ENCODE measurements at places on chromosomes 5 and 9.

DNA sequence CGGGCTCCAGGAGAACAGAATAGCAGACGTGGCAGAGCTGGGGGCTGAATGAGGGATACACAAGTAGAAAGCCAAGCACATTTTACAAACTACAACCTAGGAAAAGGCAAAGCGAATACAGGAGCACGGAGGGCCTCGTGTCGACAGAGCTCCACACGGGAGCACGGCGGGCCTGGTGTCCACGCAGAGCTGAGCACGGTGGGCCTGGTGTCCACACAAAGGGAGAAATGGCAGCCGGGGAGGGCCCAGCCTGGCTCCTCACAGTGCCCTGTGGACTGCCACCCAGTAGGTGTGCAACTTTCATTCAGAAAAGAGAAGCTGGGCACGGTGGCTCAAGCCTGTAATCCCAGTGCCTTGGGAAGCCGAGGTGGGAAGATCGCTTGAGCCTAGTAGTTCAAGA, 3.4 kb upstream of the INPP5E start:
- DNase-seq, result no peak

GRCh38 chr9:134314039-134314949, 12.0 kb upstream of the RXRA start:
- DNase-seq, result no peak

GRCh38 chr5:53257806-53258373, 148.3 kb upstream of the MOCS2 start:
- DNase-seq, result peak; percentile 78

GRCh38 chr5:435156-435790, 7.7 kb upstream of the EXOC3 start:
- DNase-seq, result peak; percentile 42

DNA sequence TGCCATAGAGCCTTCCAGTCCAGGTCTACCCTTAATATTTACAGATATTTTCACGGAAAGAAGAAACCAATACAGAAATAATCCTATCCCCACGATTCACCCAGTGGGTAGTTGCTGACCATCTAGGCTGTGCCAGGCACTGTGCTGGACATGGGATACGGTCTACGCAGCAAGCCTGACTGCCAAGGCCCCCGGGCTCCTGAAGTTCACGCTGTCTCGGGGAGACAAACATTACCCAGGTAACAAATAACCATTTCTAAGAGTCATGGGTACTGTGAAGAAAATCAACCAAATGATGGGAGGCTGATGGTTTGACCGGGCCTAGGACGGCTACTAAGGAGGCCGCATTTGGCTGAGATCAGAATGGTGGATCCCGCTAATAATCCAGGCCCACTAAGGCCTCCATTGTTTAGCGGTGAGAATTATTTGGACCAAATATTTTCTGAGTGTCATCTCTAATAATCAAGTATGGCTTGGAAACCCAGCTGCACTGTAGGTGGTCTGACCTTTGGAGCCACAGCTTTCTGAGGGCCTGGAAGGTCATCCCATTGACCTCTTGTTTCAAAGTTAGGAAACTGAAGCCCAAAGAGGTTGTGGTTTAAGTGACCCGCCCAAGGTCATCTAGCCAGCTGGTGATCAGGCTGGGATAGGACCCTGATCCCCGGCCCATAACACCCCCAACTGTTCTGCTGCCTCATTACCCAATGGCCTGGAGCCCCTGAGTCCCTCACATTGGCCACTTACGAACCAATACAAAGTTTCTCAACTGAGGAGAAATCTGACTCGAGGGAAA, 82.4 kb downstream of the AK8 start:
- DNase-seq, result no peak

DNA sequence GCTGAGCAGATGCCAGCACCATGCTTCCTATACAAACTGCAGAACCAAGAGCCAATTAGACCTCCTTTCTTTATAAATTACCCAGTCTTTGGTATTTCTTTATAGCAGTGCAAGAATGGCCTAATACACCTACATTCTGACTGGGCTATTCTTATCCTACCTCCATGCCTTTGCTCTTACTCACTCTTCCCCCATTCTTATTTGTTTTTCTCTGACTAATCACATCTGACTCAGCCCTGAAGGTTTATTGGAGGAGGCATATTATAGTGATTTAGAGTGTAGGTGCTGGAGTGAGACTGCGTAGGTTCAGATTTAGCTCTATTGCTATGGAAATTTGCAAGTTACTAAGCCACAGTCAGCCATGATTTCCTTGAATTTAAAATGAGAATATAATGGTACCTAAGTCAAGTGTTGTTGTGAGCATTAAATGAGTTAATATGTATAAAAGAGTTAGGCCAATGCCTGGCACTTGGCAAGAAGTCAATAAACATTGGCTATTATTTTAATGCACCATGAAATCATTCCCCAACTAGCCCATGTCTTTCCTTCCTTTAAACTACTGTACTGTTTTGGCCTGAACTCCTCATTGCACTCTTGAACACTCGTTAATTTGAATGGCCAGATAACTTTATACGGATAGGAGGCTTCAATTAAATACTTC, 531.2 kb upstream of the ZNF608 start:
- DNase-seq, result no peak

DNA sequence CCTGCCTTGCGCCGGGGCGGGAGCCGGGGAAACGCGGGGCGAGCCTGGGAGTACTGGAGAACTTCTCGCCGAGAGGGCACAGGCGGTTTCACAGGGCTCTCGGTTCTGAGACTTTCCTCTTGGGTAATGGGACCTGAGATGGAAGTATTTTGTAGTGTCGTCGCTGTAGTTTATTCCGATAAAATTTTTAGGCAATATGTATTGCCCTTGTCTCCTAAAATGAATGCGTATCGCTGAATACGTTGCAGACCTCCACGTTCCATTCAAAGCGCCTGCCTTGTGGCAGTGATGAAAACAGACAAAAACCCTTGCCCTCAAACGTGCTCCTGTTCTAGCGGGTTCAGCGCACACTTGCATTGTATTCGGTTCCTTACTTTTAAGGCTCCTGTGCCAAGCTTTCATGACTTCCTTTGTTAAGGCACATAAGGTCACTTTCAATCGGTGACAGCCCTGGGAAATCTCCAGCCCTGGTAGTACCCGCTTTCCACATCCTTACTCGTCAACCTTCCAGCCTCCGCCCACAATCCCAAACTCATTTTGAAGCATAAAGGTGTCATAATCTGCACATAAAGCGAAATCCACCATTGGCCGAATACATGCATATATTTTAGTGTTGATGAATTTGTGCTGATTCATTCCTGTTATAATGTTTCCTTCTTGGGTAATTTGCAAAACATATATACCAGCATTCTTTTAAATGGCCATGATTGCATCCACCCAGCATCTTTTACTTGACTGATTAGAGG, 694 bp downstream of the RMI1 start:
- no peak for DNase-seq

- DNase-seq, result no peak
Measured at GRCh38 chr5:124772457-124773200, 26.2 kb upstream of the ZNF608 start.

DNA sequence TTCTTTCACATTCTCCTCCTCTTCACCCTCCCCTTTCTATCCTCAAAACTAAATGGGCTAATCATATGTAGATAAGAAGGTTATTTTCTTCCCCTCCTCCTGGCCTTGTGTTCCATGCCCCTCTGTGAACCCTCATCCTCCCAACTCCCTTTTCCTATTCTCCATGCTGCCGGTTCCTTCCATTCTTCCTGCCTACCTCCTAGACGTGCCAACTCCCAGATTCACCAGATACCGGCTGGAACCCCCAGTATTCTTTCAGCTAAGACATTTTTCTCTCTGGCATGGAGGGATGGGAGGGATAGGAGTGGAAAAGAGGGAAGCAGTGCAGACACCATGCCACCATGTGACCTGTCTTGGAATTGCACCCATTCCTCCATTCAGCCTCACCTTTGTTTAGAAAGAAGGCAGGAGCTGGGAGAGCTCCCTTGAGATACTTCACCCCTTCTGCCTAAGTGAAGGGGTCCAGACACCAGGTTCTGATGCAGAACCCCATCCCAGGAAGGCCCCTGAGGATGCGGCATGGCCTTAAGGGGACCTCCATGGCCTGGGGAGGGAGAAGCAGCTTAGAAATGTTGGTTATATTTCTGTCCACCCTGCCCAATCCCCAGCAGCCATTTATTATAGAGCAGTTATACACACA, 4.8 kb downstream of the DNAJB5 start:
- DNase-seq, result peak; percentile 27

DNA sequence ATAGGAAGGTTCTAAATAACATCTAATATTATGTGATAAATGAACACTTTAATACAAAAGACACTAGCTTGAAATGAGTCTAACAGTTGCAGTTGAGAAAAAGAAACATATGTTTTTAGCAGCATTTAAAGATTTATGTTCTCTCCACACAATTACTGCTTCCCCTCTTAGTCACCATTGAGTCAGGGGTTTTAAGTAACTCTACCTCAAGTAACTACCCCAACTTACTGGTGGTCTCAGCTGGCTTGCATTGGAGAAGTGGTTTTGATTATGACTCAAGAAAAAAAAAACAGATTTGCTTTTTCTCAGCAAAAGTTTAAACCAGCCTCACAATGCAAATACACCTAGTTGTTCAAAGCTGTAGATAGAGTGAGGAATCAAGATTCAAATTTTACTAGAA, 1216.5 kb upstream of the CDH9 start:
- no peak for DNase-seq

DNA sequence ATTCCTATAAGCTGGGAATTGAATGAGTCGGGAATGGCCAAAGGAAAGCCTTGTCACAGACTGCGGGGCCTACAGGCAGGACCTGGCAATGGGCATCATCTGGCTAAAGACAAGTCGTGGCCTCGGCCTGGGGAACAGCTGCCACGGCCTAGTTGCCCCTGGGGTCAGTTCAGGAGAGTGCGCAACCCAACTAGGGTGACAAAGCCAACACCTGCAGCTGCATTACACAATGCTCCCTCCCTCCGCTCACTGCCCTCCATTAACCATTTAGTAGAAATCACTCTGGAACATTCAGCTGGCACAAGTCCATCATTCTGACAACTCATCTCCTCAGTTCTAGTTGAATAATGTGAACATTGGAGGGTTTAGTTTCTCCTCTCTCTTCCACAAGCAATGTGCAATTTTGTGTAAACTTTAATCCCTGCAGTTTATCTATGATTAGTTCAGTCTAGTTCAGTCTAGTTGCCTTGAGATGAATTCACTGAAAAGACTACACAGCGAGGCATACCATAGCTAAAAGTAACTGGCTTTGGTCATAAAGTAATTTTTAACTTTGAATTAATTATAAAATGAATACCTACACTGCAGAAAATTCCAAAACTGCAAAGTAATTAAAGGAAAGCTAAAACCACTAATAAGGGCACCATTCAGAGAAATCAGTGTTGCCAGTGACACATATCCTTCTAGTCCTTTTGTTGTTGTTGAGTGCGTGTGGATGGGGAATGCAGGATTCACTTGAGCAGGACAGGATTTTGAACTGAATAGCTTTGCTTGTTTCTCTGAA, 5.1 kb downstream of the GLDC start:
- DNase-seq, result no peak

DNA sequence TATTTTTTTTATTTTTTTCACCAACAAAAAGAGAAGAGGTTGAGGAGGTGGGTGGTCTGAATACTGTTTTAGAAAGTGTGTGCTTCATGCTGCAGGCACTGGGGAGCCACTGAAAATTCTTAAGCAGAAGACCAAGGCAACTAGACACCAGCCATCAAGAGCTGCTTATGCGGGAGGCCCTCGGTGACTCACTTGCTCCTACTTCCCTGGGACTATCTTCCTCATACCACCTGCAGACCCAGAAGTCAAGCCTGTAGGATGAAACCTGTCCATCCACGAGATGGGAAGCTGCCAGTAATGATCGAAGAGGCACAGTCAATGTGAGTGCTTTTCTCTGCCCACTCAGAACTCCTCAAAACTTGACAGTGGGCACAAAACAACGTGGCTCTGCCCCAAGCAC, 125.8 kb upstream of the SLC44A1 start:
- no peak for DNase-seq

DNA sequence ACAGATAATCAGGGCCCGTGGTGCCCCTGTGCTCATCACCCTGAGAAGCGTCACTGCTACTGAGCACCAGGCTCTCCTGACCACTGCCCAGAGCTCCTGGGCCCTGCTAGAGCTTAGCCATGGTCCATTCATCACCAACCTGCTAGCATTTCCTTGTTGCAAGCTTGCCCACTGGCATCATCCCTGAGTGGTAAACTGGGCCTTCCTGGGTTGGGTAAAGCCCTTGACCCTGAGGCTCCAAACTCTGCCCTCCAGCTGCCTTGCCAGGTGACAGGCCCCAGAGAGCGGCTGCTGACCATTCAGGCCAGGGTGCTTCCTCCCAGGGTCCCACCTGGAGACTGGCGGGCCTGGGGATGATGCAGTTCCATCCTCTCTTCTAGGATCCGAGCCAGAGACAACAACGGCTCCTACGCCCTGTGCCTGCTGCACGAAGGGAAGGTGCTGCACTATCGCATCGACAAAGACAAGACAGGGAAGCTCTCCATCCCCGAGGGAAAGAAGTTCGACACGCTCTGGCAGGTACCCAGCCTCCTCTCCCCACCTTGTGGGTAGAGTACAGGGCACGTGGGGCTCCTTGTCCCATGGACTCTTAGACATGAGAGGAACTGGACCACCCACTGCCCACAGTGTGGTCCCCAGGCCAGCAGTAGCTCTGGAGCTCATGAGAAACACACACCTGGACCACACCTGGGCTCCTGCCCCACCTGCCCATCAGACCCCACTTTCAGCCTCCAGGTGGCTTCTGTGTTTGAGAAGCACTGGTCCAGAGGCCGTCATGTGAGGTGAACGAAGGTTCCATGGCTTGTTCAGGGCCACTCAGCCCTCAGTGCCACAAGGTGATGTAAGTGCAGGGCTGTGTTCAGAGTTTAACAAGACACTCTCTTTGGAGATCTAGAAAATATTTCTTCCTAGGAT, 60.5 kb downstream of the SYK start:
- DNase-seq, result no peak

GRCh38 chr9:87420884-87421283, 76.8 kb upstream of the DAPK1 start:
- no peak for DNase-seq

DNA sequence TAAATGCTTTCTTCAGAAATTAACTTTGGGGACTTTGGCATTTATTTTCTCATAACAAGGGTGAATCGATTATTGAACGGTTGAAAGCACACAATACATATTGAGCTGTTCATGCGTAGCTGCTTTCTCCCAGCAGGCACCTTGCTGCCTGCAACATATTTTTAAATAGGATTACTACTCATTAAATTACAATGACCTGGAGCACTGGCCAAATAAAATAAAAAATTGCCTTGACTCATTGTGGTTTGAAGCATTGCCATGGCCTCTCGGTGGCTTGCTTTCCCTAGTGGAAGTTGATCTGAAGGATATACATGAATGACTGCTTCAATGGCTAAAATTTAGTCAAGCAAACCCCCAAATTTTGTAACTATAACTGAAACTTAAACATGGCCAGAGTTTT, 181.6 kb upstream of the NUDT12 start:
- no peak for DNase-seq

GRCh38 chr5:135251093-135251492, 147.9 kb downstream of the MACROH2A1 start:
- no peak for DNase-seq

DNA sequence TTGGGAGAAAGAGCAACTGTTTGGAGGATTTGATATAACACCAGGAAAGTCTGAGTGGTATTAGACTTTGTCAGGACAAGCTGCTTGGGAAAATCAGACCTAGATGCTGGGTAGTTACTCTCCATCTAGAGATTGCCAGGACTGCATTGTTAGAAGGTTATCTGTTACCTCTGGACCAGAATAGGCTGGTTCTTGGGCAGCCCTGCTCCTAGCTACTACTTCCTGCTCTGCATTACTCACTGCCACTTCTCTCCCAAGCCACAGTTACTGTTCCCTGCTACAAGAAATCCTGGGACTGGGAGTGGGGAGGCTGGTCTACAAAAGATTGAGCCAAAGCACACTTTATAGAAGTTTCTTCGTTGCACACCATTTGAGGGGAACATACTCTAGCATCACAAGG, 95.5 kb upstream of the KCNN2 start:
- DNase-seq, result no peak
